Stimulated activated CD8-positive, alpha-beta memory T cell treated with anti-CD3 and anti-CD28 coated beads, Interleukin-7, amount 100 ng/mL, for 48 hours (primary cell): ENCODE measurements at places on chromosomes 7 and 10.

DNA sequence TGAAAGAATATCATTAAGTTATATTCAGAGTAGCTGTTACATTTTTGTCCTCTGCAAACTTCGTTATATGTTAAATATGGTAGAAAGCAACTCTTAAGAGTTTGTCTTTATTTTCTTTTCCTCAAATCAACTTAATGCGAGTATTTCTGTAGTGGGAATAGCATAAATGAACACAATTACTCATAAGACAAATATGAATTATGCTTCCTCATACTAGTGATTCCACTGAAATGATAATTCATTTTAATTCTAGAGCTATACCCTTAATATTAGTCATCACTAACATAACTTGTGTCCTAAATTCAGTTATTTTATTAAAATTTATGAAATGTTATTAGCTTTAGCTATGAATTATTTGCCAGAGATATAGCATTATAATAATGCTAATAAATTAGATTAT lies 820.6 kb upstream of the KCND2 start:
- no peak for DNase-seq

DNA sequence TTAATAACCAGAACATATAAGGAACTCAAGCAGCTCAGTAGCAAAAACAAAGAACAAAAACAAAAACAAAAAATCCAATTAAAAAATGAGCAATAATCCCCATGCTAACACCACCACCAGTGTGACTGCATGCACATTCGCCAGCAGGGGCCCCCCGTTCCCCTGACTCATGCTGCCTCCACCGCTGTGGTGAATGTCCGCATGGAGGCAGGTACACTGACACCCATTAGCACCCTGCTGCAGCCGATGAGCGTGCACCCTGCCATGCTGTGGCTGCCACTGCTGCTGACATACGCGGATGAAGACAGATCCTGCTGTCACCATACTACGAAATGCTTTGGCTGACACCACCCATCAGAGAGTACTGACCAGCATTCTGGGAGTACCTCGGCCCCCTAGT lies 321.6 kb upstream of the LRRTM3 start:
- no peak for DNase-seq

DNA sequence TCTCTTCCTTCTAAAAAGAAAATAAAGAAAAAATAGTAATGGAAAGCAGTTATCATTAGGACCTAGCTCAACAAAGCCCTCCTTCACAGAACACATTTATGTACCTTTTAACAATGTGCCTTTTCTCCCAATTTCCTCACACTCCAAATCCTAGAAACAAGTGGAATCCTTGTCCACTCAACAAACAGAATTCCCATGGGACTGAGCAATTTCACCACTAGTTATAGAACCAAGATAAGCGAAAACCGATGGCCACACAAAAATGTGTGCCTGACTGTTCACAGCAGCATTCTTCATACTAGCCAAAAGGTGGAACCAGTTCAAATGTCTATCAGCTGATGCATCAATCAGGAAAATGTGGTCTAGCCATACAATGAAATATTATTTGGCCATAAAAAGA lies 17.3 kb downstream of the DCLRE1C start:
- DNase-seq: no peak

- peak; percentile 29 for DNase-seq
Measured at GRCh38 chr10:96587264-96588059, 650 bp upstream of the TM9SF3 start.

DNA sequence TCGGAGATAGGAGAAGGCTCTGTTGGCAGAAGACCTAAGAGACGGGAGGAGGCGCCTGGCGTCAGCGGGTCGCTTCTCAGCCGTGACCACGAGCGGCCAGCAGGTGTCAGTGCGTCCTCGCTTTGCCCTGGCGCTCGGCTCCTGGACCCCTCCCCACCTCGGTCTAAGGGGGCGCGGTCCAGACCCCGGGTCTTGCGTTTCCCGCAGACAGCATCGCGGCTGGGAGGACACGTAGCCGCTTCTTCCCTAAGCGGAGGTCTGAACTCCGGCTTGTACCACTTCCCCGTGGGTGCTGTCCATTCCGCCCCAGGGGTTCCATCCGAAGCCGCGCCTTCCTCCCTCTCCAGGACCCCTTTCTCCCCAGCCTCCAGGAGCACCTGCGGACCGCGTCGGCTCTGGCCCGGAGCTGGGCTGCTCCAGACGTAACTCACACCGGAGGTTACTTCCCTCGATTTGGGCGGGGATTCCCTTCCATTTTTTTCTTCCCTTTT lies 593 bp upstream of the ADRA2A start:
- peak; percentile 29 for DNase-seq

GRCh38 chr10:21524526-21525366 lies 736 bp downstream of the SKIDA1 start:
- DNase-seq: no peak
